ENCODE measurements at places on chromosomes 2 and 18.

DNA sequence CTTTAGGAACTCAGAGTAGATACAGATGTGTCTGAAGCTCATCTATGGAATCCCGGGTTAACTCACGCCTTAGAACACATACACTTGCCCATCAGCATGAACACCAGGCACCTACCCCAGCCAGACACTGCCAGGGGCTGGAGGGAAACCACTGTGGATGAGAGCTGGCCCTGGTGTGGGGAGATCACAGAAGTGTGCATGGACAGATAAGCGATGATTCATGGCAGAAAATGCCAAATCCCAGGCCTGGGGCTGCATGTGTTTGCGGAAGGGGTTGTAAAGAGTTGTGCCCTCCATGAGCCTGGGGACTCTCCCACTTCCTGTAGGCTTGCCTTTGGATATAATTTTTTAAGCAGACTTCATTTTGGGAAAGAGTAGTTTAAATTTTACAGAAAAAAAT, 193.4 kb downstream of the FHOD3 start:
- DNase-seq = no peak

DNA sequence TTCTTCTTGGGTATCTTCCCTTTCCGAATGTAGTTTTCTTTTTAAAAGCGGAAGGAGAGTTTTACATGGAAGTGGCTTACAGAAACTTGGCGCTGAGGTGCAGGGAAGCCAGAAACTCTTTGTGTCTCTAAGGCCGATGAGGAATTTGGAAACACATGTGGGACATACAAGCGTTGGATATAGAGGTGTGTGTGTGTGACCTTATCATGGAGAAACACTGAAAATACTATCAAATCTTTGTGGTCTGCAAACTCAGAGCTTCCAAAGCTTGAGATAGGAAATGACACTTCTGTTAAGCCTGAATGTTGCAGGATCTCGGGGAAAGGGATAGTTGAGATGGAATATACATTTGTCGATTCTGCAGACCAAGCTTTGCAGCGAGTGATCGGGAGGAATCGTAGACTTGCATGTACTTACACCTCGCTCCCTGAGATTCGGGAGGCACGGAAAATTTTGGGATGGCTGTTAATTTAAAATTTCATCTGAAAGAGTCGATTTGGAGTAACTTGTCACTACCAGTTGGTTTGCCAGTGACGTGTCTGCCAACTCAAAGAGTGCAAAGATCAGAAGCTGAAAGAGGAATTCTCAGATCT, 1.0 kb downstream of the NAB1 start:
- no peak for DNase-seq

GRCh38 chr2:202038471-202039277, 5.0 kb downstream of the FZD7 start:
- DNase-seq = peak; percentile 33

- DNase-seq = no peak
Observed at GRCh38 chr2:174607989-174608865, 10.6 kb upstream of the WIPF1 start.

DNA sequence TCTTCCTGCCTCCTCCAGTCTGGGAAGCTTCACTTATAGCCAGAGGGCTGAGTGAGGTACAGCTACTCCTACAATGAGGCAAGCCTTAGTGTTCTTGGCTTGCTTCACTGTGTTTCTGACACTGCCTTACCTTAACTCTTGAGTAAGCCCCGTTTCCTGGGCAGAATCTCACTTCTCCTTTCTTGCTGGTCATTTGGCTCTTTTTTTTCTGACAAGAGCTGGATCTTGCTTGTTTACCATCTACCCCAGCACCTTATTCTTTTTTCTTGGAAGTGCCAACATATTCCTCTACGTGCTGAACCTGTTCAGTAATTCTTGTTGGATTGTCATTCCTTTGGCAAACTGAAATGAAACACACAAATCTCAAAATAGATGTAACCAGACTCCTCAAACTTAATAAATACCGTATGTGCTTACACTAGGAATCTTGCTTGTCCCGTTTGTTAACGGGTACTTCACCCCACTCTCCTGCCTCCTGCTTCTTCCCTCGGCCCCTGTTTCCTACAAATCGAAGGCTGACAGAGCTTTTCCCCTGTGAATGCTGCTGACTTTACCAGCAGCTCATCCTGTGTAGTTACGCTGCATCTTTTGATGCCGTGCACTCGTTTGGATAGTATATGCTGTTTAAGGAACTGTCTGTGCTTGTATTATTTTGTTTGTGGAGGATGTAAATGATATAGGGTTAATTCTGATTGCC, 132.2 kb downstream of the FMNL2 start:
- no peak for DNase-seq

- no peak for DNase-seq
Observed at GRCh38 chr2:174389542-174389941, 6.0 kb upstream of the SCRN3 start.

DNA sequence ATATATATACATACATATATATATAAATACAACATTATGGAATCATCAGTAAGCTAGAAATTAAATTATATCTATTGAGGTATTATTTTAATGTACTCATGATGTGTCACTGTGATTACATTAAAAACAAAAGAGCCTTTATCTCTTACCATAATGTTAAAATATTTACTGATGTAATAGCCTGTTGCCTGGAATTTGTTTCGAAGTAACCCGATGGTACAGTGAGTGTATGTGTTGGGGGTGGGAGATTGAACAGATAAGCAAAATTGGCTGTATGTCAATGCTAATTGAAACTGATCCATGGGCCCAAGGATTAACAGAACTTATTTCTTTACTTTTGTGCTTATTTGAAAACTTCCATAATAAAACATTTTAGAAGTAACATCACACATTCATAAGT, 1473.2 kb downstream of the LRP1B start:
- no peak for DNase-seq

GRCh38 chr2:79082987-79083386, 4.8 kb downstream of the REG1B start:
- no peak for DNase-seq

DNA sequence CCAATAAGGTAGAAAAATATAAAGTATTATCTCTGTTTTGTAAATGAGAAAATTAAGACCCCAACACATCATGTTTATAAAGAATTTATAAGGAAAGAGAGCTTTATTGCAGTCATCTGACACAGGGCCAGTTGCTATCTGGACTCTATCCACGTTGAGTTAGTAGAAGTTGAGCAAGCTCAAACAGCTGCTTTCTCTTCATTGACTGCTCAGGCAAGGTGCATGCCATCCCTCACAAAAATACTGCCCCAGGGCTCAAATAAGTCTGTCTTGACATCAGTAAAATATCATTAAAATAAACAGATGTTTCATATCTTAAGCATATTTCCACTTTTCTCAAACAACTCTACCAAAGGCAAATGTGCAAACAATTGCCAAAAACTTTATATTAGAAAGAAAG, 14.8 kb downstream of the COL5A2 start:
- peak; percentile 40 for DNase-seq

- DNase-seq = peak; percentile 31
Observed at GRCh38 chr2:58427572-58428095, 186.5 kb upstream of the FANCL start.

Data from AG20443 (cell line).